ENCODE measurements at places on chromosomes 2 and 18.

DNA sequence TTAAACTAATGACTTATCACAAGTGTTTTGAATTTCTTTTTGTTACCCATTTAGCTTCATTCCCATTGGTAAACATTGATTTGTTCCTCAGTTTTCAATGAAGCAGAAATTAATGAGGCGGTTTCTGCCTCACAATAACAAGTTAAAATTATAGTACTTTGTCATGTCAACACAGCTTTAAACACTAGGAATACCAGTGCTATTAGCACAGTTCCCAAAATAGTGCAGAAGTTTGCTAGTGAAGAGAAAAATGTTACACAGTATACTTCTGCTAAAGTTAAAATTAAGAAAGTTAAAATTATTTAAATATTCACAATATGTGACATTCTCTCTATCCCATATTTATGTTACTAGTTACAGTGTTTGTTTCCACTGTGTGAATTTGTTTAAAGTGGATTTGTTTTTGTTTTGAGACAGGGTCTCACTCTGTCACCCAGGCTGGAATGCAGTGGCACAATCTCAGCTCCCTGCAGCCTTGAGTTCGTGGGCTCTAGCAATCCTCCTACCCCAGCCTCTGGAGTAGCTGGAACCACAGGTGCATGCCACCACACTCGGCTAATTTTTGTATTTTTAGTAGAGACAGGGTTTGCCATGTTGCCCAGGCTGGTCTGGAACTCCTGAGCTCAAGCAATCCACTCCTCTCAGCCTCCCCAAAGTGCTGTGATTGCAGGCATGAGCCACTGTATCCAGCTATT is 3.8 kb upstream of the CHN1 start:
- no peak for DNase-seq

GRCh38 chr2:73983322-73984202 is 1.1 kb upstream of the TET3 start:
- no peak for DNase-seq

- DNase-seq = no peak
These were observed 332.8 kb upstream of the FSHR start for GRCh38 chr2:49487139-49487538.

DNA sequence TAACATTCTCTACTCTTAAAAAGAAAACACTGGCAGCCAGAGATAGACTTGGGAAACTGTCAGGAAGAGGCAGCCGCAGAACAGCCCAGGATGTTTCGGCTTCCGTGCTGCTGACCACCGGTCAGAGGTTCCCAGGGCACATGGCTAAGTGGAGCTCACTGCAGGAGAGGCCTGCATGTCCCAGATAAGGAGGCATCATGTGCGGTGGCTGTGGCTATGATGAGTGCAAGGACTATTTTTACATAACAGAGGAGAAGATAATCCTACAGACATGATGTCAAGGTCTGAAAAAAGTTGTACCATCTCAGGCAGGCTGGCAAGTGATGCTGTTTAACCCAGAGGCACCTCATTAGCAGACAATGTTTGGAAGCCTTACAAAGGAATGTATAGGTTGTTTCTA is 252.3 kb downstream of the CYRIA start:
- no peak for DNase-seq

- DNase-seq = no peak
These were observed 43.7 kb upstream of the FOSL2 start for GRCh38 chr2:28348921-28349320.

All from GM10248 (cell line).